GM10248 (cell line): ENCODE measurements at places on chromosomes 6 and 20.

DNA sequence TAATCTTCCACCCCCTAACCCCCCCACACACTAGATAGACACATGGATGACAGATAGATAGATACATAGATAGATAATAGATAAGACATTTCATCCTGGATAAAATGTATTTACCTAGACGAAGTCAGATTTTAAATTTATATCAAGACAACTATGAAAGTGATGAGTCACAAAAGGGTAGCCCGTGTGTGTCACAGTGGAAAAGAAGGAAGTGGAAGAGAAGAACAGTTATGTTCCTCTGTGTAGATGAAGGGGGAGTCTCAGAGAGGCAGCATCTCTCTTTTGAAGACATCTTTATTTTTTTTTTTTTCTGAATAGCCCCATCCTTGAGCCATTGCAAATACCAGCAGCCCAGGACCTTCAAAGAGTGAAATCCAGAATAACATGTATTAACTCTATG lies 121.7 kb upstream of the VGLL2 start:
- DNase-seq: no peak

- DNase-seq: no peak
Observed at GRCh38 chr6:80366051-80366450, 259.6 kb downstream of the BCKDHB start.

GRCh38 chr20:46438156-46438750 lies 31.8 kb upstream of the ELMO2 start:
- DNase-seq: peak; percentile 44

DNA sequence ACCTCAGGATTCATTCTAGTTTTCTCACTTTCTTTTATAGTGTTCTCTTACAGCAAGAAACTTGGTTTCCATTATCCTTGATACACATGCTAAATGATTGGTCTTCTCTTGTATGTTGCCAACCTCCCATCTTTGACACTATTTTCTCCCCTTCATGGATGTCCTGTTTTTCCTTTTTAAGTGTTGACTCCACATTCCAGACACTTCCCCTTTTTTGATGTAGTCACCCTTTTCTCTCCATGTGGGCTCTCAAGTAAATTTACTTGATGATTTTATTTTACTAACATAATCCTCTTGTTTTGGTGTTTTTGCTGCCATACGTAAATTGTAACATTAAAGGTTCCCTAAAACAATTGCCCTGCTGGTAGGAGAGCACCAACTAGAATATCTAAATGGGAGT lies 148.1 kb downstream of the ZFAND3 start:
- no peak for DNase-seq

DNA sequence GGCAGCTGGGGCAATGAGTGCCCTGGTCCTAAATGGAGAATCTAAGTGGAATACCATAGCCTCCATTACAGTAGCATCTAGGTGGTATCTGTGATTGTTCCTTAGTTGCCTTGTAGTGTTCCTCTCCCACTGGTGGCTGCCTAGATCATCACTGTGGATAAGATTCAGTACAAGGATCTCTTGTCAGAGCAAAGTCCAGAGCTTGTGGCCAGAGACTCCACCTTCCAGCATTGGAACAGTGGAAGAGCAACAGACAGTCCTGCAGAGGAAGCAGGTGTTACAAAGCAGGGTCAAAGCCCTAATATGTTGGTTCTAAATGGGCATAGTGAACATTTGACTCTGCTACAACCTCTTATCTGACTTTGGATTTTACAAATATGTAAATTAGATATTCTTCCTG lies 194.1 kb upstream of the GRIK2 start:
- DNase-seq: no peak

DNA sequence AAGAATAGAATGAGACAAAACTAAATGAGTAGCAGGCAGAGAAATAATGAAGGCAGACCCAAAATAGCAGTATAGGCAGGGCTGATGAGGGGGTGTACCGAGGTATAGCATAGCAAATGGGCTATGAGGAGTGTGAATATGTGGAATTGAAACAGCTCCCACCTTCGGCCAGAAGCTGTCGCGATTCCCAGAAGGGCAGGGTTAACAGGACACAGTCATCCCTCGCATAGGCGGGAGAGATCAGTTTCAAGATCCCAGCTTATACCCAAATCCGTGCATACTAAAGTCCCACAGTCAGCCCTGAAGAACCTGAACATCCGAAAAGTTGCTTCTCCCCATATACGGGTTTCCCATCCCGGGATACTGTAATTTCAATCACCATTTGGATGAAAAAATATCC lies 82.7 kb downstream of the PTPRK start:
- DNase-seq: no peak

DNA sequence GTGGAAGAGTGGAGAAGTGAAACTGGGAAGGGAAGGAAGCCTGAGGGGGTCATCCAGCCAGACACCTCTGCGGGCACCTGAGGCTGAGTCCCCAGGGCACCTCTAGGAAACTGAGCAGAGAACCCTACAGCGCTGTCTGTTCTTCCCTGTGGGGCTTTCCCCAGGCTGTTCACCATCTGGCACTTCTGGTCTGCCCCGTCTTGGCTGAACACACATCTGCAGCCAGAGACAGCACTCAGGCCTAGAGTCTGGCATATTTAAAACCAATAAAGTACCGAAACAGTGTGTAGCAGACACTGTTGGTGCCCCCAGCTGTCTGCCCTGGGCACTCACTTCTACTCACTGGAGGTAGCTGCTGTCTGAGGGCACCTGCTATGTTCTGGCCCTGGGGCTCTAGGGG lies 9.4 kb upstream of the ARFGEF2 start:
- peak; percentile 50 for DNase-seq

- DNase-seq: peak; percentile 57
Observed at GRCh38 chr6:57108691-57109090, 18.7 kb downstream of the ZNF451 start.

- DNase-seq: no peak
Observed at GRCh38 chr20:51860111-51860882, 58.0 kb upstream of the SALL4 start.

DNA sequence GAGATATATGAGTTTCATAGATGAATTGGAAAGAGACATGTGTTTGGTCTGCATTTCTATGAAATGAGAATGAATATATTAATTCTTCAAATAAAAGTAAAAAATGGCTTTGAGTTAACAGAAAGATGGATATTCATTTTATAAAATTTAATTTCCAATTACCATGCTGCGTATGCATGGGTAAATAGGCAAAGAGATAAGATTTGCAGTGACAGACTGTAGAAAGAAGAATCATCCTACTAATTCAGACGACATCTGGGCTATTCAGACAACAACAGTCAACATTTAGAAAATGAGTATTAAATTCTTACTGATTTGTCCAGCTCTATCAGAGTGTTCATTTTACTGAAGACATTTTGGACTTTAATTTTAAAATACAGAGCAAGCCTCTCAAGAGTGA lies 602.2 kb upstream of the NRSN1 start:
- DNase-seq: no peak

DNA sequence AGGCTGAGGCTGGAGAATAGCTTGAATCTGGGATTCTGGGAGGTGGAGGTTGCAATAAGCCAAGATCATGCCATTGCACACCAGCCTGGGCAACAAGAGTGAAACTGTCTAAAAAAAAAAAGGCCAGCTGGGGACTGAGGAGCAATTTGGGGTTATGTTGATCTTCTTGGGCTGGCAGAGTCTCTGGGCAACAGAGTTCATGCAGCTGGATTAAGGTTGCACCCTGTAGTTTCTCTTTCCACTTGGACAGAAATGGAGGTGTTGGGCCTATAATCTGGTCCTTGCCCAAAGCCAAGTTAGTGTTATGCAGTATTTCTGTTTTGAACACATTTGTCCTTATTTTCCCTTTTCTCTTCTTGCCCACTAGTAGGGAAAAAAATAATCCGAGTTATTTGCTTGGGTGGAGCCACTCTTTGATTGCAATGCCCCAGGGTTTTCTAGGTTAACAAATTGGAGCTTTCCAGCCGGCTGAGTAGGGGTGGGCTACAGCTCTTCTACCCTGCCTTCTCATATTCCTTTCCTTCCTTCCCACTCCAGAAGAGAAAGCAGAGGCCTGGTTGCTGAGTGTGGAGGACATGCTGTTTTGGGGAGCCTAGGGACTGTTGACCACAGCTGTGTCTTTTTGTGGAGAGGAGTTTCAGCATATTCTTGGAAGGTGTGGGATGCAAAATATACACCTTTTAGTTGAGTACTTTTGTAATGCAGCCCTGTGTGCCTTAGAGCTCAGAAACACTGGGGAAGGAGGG lies 213.9 kb downstream of the SOX4 start:
- no peak for DNase-seq

GRCh38 chr6:147906361-147906760 lies 397.9 kb downstream of the SAMD5 start:
- DNase-seq: no peak

- DNase-seq: no peak
Observed at GRCh38 chr20:57505979-57506378, 19.0 kb downstream of the CTCFL start.

DNA sequence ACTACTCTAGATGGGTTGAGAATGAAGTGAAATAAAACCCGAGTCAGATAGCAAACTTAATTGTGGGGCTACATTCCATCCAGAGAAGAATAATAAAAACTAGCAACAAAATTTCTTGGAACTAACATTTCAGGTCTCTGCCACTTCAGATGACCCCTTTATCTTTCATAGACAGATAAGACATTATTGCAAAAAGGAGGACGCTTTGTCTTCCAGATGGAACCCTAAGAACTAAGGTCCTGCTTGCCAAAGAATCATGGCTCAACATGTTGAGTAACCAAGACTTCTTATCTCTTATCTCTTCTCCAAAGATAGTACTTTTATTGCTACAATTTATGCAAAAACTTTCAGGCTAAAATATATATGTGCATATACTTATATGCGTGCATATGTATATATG lies 221.1 kb upstream of the PREP start:
- DNase-seq: no peak

- DNase-seq: no peak
Observed at GRCh38 chr6:11428371-11428770, 109.2 kb upstream of the TMEM170B start.

DNA sequence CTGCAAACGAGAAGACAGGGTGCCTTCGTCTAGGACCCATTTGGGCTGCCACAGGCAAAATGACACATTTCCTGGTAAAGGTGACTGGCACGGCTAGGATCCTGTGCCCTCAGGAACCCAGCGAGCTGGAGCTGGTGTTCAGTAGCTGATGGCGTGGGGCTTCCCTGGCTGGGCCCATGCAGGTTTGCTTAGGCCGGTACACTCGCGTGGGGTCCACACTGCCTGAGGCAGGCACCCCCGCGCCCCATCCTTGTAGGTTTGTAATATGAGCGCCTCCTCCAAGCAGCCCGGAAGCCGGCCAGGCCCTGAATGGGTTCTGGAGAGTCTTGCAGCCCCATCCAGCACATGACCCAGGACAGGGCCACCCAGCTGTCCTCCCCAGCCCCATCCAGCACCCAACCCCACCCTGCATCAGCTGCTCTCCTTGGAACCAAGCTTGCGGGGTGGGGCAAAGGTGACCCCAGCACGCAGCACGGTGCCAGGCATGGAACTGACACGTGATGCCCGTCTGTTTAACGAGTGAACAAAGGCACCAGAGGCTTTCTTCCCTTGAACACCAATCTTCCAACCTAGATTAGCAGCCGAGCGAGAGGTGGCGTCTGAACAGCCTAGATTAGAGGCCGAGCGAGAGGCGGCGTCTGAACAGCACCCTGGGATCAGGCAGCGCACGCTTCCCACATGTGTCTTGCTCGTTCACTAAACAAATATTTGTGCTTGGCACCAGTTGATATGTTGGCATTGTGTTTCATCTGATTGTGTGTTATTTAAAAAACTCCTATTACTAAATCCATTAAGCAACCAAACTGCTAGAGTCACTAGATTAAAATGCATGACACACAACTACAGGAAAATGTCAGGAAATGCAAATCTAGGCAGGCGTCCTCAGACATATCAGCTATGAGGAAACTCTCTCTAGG lies 112.1 kb downstream of the DLL1 start:
- DNase-seq: no peak

GRCh38 chr20:17657898-17658647 lies 24.0 kb downstream of the RRBP1 start:
- DNase-seq: no peak

DNA sequence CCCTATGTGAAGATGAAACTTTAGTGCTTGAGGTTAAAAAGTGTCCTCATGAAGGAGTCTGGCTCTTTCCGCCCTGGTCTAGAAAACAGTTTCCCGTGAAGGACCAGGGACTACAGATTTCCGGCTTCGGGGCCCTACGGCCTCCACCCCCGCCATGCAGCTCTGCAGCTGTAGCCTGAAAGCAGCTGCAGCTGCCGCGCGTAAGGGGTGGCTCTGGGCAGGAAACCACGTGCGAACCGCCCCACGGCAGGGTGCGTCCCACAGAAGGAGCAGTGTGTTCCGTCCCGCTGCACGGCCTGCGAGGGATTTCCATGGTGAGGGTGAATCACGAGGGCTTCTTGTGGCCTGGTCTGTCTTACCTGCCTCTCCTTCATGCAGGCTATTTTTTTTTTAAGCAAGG lies 117.0 kb downstream of the ERMARD start:
- DNase-seq: peak; percentile 62

- no peak for DNase-seq
Observed at GRCh38 chr20:25275813-25276532, 28.1 kb downstream of the PYGB start.

DNA sequence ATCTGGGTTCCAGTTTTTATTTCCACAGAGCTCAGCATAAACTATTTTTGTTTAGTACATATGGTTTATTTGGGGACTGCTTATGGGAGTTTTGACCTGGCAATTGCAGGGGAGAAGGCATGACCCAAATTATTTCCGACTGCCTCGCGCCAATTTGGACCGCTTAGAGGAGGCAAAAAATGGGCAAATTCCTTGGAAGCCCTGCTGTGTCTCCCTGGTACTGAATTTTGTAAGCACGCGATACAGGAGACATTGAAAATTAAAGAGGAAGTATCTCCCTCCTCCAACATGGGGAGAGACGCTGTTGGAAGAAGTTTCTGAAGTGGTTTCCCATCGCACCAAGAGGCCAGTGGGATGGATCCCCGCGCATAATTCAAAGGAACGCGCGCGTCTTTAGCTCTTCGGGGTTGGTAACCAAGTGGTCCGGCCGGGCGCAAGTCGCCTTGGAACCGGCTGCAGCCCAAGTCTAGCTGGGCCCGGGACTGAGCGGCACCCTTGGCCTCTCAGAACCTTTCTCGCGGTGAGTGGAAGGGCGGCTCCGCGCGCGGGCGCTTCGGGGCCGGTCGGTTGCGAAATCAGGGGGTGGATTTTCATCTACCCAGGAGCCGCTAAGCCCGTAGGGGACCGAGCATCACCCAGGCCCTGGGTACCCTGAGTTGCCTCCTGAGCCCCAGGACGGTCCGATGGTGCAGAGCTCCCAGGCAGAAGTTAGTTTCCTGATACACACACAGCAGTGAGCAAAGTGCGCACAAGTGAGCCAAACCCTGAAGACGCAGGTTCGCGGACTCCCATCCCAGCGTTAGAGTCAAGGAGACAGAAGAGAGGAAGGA lies 6.2 kb downstream of the NKX2-2 start:
- DNase-seq: no peak

GRCh38 chr6:69871107-69871506 lies 4.8 kb downstream of the COL19A1 start:
- DNase-seq: no peak
